NCI-H226 (cell line): ENCODE measurements at places on chromosomes 4 and X.

GRCh38 chr4:47553329-47554125 lies 68.5 kb downstream of the ATP10D start:
- no peak for DNase-seq

DNA sequence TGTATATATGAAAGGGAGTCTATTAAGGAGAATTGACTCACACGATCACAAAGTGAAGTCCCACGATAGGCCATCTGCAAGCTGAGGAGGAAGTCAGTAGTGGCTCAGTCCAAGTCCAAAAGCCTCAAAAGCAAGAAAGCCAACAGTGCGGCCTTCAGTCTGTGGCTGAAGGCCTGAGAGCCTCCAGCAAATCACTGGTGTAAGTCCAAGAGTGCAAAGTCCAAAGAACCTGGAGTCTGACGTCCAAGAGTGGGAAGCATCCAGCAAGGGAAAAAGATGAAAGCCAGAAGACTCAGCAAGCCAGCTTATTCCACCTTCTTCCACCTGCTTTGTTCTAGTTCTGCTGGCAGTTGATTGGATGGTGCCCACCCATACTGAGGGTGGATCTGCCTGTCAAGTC lies 104.1 kb downstream of the IL1RAPL2 start:
- DNase-seq, result no peak

DNA sequence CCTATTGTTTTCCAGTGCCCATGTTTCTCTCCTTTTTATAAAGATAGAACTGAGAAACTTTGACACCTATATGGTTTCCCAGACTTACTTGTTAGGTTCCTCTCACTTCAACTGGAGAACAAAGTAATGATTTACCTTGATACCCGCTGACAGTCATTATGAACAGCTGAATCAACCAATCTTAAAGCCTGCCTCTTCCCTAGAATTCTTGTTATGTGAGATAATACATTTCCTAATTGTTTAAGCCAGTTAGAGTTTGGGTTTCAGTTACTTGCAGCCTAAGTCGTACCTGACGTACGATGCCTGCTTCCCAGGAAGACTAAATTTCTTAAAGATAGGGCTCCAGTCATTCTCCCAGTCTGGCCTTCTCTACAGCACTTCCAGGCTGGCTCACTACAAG lies 97.3 kb downstream of the SHROOM4 start:
- no peak for DNase-seq

DNA sequence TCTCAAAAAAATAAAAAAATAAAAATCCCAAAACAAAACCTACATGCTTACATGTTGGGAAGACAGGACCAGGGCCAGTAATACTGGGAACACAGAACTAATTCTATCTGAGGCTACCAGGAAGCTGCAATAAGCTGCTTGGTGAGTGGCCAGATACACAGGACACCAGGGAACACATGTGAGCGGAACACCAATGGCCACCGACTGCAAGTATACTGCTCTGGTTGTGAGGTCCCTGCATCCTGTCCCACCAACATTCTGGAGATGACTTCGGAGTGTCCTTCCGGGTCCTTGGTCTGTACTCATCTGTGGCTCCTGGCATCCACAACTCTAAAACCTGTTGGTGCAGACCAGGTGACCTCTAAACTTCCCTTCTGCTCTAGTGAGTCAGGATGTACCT lies 2.7 kb downstream of the TNIP2 start:
- no peak for DNase-seq

- no peak for DNase-seq
Measured at GRCh38 chr4:84499624-84499982, 511 bp upstream of the NKX6-1 start.

DNA sequence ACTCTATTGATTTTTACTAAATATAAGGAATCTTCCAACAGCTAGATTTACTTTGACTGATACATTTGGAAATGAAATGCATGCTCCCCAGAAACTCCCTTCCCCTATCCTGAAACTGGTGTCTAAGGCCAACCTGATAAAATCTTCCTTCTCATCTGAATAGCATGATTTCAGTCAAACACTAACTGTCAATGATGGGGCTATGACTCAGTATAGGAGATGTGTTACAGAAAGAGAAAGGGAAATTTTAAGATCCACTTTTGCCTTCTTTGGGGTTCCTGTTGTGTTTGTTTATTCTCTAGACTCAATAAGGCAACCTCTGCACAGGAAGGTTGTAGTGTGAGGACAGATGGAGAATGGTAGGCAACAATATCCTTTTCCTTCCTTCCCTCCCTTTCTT lies 160.7 kb downstream of the MOSPD2 start:
- no peak for DNase-seq

- DNase-seq, result no peak
Measured at GRCh38 chr4:101339332-101339731, 8.0 kb downstream of the PPP3CA start.

GRCh38 chr4:48949086-48949485 lies 37.0 kb upstream of the CWH43 start:
- no peak for DNase-seq

DNA sequence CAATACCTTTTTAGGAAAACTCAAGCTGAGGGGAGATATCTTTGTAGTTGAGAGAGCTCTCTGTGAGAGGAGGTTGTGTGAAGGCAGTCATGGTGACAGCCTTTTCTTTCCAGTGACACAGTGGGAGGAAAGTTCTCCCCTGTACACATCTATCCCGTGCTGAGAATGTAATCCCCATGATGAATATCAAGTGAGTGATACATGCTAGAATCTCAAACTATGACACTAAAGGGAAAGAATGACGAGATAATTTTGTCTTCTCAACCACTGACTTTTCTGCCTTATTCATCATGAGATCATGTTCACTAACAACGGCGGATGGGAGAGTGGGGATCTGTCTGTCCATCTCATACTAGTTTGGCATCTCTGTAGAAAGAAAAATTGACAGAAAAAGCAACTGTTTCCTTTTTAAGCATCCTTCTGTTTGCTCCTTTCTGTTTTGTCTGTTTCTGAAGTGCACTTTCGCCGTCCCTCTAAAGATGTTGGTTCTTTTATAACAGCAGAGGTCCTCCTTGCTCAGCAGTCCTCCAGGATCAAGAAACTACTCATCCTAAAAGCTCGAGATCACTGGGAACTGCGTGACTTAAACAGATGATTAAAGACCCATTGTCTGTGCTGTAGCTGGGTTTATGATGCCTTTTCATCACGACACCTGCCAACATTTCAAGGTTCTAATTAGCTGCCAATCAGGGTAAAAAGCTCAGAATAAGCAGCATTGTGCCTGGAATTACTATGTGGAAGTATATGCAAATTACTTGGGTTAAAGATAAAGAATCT lies 137.6 kb downstream of the DCK start:
- DNase-seq, result peak; percentile 44

- DNase-seq, result no peak
Measured at GRCh38 chrX:149312097-149312496, 193.0 kb downstream of the IDS start.

DNA sequence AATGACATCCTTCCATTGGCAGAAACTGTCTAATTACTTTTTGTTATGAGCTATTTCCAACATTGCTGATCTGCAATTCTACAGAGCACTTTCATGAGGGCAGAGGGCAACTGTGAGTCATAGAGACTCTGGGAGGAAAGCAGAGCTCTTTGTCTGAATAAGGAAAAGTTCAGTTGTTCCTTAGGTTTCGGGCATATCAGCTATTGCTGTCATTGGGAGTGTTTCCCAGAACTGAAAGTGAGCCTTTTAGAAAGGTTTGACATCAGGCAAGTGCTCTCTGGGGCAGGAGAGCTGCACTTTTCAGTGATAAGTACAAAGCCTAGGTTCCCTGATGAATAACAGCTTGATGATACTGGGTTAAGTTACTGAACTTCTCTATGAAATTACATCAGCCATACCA lies 119.2 kb upstream of the EDNRA start:
- peak; percentile 58 for DNase-seq

DNA sequence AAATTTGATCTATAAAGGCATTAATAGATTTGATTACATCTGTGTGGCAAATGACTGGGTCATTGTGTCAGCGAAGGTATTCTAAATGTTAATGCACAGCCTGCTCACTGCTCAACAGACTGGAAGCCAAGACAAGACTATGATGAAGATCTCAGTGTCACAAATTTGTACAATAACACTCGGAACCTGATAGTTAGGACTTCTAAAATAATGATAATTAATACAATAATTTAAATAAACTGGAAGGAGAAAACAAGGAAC lies 217.4 kb downstream of the CENPC start:
- DNase-seq, result no peak

DNA sequence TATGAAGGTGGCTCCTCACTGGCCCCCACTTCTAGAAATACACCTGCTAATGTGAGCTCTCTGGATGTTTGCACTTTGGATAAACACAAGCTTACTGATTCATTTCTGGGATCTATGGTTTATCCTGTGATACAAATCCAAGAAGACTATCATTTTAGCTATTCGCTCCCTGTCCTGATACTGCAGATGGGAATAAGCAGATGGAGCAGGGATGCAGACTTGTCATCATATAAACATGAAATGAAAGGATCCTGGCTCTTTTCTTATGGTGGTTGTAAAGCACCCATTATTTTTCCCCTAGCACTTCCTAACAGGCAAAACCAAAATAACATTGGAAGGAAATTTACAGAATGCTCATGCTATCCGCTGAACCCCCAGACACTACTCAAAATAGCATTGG lies 162.9 kb upstream of the NOCT start:
- DNase-seq, result no peak

GRCh38 chr4:13992041-13992440 lies 364.5 kb upstream of the BOD1L1 start:
- DNase-seq, result no peak

- no peak for DNase-seq
Measured at GRCh38 chrX:150623583-150623982, 55.2 kb downstream of the MTM1 start.

GRCh38 chr4:8276358-8277240 lies 7.0 kb downstream of the HTRA3 start:
- DNase-seq, result no peak

GRCh38 chrX:23048806-23049573 lies 49.2 kb downstream of the DDX53 start:
- DNase-seq, result no peak

DNA sequence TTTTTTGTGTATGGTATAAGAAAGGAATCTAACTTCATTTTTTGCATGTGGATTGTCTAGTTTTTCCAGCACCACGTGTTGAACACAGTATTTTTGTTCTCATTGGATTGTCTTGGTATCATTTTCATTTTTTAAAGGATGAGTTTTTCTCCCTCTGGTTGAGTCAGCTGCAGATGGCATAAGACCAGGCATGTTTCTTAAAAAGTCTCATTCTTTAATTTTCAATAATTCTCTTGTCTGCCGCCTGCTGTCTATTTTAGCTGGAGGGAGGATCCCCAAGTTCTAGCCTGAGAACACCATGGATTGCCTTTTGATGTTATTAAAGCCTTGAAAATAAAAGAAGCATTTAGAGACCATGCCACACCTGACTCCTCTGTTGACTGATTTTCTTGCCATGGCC lies 263.8 kb downstream of the ARHGAP24 start:
- DNase-seq, result no peak

DNA sequence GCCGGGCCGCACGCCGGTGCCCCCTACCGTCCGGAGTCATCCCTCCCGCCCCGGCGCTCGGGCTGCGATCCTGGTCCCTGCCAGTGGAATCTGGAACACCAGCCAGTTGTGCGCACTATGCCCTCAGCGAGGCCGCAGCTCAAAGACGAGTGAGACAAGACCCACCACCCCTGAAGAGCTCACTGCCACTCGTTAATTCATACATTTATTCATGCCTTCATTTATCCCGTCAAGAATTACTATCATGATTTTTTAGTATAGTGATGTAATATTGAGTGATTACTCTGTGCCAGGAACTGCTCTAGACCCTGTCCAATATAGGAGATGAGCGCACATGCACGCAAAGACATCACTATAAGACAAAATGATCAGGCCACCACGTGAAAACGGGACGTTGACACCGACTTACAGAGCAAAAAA lies 247 bp upstream of the PPA2 start:
- DNase-seq, result peak; percentile 72

DNA sequence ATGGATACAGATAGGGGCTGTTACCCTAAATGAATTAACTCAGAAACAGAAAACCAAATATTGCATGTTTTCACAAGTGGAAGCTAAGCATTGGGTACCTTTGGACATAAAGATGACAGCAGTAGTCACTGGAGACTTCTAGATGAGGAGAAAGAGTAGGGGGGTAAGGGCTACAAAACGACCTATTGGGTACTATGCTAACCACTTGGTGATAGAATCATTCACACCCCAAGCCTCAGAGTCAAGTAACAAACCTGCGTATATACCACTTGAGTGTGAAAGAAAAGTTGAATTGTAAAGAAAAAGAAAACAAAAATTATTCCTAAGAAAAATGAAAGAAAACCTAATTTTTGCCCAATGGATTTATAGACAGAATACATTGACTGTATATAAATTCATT lies 7.7 kb upstream of the ARAP2 start:
- no peak for DNase-seq

DNA sequence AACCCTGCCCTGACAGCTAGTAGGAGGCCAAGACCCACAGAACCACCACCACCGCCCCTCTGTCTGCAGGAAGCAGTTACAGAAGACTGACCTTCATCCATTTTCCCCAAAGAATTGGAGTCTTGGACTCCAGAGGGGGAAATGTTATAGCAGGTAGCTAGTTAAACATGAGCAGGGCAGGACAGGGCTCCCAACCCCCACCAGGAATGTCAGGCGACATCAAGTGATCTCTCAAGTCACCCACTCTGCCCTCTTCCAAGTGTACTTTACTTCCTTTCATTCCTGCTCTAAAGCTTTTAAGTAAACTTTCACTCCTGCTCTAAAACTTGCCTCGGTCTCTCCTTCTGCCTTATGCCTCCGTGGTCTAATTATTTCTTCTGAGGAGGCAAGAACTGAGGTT lies 17.1 kb upstream of the AADAT start:
- DNase-seq, result no peak

- DNase-seq, result no peak
Measured at GRCh38 chrX:44392767-44393166, 49.3 kb upstream of the EFHC2 start.

GRCh38 chr4:105950701-105951100 lies 55.4 kb downstream of the NPNT start:
- no peak for DNase-seq

GRCh38 chrX:51148848-51149247 lies 183.8 kb upstream of the NUDT10 start:
- DNase-seq, result no peak

DNA sequence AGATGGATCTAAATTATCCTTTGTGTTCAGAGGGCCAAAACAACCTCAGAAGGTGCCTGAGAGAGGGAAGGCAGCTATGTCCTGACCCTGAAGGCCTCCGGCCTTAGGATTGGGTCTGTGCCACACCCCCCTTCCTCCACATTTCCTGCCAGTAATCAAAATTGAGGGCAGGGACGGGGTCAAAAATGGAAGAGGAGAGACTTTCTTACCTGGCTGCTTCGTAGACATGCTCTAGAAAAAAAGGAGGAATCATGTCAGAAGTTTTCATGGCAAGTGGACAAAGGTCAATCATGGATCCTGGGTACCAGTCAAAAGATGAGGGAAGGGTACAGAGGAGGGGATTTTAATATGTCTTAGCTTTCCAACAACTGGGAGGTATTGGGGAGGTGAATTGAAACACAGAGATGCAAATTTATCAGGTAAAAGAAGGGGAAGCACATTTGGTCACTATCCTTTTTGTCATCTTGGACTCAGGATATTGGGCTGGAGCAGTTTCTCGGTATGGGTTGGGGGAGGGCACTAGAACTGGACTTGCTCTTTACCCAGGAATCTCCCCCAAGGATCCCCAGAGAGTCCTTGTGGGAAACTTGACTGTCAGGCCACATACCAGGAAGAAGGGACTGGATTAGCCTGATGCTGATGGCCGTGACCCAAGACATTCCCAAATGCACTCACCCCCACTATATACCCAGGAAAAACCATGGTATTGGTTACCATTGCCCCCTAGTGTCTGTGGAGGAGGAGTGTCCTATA lies 17.1 kb downstream of the VSIG4 start:
- DNase-seq, result no peak

GRCh38 chr4:55184600-55185523 lies 59.5 kb upstream of the KDR start:
- no peak for DNase-seq
